Stimulated activated CD8-positive, alpha-beta memory T cell treated with anti-CD3 and anti-CD28 coated beads, Interleukin-12 subunit alpha, Interleukin-12 subunit beta, amount 100 ng/mL, for 4 hours (primary cell): ENCODE measurements at places on chromosomes 6 and 20.
A peak's percentile ranks its signal among the peaks of the same experiment; 100 is the strongest.

- no peak for DNase-seq
Measured at GRCh38 chr6:147231589-147231988, 27.4 kb downstream of the STXBP5 start.

GRCh38 chr6:37630281-37630799, 67.3 kb downstream of the MDGA1 start:
- no peak for DNase-seq

DNA sequence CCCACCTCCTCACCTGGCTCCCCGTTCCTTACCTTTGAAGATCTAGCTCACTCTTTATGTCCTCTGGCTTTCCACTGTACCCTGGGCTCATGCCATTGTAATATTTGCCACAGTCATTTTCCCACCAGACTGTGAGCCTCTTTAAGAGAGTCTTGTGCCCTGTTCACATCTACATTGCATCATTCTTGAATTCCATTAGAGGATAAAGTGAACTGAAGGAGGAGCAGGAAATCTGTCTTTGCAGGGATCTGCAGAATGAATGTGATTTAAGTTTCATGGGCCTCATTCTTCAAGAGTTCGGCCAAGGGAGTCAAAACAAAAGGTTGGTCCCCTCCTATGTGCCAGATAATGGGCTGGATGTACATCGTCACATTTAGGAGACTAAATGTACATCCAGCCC, 272.6 kb upstream of the CITED2 start:
- DNase-seq: no peak

- no peak for DNase-seq
Measured at GRCh38 chr6:33901822-33902456, 98.1 kb upstream of the MLN start.

DNA sequence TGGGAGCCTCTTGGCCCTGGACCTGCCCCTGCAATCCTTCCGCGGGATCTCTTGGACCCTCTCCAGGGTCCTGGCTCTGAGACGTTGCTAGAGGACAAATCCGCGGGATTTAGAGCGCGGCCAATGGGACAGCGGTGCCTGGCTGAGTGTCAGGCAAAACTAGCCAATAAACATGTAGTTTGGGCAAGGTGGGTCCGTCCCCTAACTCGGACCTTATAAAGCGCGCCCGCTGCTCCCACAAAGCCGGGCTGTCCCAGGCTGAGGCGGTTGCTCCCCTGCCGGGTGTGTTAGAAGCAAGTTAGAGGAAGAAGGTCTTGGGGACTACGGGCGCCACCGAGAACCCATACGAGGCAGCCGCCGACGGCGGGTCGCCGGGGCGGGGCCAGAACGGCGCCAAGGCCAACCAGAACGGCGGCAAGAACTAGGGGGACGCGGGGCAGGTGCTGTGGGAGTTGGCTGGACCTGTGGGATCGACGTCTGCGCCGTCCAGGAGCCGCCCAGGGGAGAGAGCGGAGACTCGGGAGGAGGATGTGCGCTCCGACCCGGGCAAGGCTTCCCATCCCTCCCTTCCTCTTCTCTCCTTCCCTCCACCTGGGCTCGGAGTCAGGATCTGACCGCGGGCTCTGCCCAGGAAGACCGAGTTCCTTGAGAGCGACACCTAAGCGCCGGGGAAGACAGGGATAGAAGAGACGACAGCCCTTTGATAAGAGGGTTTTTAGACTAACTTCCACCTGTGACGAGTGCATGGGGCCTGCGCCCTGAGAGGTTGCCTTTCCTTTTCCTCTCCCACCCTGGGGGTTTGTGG, 6.5 kb upstream of the TMEM14A start:
- peak; percentile 19 for DNase-seq

- no peak for DNase-seq
Measured at GRCh38 chr20:32130352-32130751, 20.8 kb downstream of the TM9SF4 start.

- DNase-seq: no peak
Measured at GRCh38 chr20:15179381-15179780, 842.0 kb upstream of the FLRT3 start.

GRCh38 chr6:129248946-129249345, 366.0 kb downstream of the LAMA2 start:
- DNase-seq: no peak

DNA sequence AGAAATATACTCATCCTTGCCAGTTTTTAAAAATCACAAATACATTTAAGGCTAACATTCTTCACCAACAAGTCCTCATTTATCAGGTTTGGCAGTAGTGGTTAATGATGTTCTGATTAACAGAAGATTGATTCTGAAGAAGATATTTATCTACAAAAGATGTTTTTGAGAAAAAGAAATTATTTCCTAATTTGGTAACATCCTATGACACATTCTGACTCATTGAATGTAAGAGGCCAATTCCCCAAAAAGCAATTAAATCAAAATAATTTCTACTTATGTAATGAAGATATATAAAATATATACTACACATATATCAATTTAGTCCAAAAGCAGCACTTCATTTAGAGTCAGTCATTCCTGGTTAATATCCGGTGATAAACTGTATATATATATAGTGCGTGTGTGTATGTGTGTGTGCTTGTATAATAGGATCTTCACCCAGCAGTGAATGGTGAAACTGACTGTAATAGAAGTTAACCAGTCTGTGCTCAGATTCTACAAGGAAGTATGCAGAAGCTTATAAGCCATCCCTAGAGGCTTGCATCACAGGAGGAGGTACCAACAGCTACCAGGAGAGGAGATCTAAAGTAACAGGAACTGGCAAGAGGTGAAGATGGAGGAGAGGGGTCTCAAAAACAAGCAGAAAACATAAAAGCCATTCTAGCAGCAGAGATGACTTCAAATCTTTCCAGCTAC, 82.9 kb upstream of the MARCKS start:
- DNase-seq: no peak

GRCh38 chr6:40054186-40054585, 119.9 kb upstream of the MOCS1 start:
- no peak for DNase-seq

DNA sequence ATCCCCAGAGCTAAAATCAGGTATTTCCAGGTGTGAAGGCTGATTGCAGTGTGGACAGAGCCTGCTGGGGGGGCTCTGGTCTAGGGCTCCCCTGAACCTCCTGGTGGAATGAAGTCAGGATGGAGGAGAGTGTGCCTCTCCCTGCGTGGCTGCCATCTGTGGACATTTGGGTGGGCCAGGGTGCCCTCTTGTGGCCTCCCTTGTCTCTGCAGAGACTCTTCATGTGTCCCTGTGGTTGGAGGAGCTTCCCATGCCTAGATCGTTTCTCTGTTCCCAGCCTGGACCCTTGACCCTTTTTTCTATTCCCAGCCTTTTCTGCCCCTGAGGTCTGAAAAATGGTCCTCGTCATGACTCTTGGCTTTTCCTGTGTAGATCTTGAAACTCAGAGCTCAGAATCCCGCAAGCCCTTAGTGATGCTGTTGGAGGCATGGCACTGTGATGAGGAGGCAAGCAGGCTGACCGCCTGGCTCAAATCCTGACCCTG, 9.9 kb upstream of the PSMF1 start:
- peak; percentile 6 for DNase-seq

DNA sequence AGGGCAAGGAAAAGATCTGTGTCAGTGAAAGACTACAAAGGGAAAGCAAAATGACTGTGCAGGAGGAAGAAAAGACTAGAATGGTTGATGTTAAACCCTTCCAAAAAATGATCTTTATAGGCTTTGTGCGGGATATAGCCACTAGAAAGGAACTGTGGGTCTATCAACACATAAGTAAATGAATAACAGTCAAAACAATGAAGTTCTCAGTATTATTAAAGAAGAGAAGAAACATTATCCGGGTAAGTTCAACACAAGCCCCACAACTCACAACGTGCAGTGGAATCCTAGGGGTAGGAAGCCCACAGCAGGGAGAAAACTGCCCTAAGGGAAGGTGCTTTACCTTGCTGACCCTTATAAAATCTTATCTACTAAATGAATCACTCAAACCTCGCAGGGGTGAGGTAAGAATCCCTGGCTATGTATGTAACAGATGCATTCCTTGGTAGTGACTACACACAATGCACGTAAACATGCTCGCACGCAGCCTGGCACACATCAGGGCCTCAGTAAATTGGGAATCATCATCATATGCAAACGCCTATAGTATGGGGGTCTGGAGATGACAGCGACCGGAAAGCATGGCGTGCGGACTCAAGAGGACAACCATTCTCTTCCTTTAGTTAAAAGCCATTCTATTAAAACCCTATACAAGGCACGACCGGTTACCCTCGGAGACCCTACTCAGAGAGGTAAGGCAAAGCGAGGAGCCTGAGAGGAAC, 11.3 kb downstream of the TFAP2A start:
- no peak for DNase-seq

DNA sequence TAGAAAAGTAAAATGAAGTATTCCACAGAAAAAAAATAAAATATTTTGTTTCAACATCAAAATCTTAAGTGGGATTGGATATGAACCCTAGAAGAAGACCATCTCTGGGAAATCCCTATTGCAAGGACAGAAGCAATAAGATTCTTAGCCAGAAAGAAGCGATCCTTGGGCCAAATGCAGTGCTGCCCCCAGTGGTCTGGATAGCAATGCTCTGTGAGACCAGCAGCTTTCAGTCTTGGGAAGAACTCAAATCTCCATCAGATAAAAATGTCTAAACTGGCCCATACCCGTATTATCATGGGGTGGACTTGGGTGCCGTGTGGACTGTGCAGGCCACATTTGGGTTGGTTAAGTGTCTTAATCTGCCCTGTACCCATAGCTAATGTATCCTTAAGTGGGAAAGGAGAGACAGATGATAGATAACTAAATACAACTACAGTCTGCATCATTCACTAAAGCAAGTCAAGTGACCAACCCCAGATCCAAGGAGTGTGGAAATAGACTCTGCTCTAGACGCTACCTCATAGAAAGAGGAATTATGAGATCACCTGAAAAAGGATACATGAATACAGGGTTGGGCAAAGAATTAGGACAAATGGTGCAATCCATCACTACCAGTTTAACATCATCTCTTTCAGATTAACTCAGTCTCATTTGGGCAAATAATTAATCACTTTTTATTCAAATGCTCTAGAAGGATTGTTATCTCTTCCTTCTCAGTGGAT, 38.9 kb upstream of the SNAP25 start:
- no peak for DNase-seq

GRCh38 chr6:15344192-15344519, 98.3 kb downstream of the JARID2 start:
- no peak for DNase-seq

DNA sequence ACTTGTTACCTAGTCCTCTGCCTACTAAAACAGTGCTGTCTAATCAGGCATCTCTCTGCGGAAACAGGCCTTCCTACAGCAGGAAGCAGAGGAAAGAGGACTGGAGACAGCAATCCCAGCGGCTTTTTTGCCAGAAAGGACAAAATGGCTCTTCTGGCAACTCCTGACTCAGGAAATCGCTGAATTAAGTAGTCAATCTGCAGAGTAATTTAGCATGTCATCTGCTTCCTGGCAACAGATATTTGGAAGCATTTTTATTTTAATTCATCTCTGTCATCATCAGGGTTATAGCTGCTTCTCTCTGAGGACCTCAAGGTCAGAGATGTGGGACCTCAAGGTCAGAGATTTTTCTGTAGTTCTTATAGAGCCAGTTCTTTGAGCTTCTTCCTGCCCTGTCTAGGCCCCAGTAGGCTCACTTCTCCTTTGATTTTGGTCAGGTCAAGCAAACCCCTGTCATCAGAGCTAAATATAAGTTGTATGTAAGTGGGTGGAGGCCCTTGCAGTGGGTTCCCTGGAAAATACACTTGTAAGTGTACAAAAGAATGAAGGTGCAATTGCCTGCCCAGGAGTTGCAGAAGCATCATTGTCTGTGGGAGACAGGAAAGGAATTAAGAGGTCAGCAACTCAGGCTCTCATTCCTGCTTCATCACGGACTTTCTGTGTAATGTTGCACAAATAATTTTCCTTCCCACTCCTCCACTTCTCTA, 229.4 kb downstream of the ALDH8A1 start:
- DNase-seq: no peak
